ENCODE measurements at places on chromosomes 2 and 18.
A peak's percentile ranks its signal among the peaks of the same experiment; 100 is the strongest.

DNA sequence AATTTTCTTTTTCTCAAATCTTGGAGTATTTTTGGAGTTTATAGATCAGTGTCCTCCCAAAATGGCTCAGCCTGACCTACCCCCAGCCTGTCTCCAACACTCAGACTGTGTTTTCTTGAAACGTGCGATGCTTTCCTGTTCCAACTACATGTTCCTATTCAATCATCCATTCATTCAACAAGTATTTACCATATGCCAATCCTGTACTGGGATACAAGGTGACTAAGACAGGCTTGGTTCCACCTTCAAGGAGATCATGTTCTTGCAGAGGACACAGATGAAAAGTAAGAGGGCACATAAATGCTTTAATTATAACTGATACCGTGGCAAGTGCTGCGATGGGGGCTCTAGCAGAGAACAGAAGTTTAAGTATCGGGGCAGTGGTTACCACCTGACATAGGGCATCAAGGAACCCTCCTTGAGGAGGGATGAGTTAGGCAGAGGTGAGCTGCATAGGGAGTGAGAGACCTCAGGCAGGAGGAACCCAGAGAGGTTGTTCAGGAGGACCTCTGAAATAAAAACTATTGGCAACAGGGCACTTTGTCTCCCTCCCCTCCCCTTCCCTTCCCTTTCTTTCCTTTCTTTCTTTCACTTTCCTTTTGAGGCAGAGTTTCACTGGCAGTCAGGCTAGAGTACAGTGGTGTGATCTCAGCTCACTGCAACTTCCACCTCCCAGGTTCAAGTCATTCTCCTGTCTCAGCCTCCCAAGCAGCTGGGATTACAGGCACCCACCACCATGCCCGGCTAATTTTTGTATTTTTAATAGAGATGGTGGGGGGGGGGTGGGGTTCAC is 469.0 kb downstream of the EPHA4 start:
- DNase-seq = no peak

GRCh38 chr18:62526098-62527025 is 3.5 kb downstream of the ZCCHC2 start:
- peak; percentile 57 for DNase-seq

- DNase-seq = no peak
Measured at GRCh38 chr18:7684966-7685365, 117.8 kb downstream of the PTPRM start.

DNA sequence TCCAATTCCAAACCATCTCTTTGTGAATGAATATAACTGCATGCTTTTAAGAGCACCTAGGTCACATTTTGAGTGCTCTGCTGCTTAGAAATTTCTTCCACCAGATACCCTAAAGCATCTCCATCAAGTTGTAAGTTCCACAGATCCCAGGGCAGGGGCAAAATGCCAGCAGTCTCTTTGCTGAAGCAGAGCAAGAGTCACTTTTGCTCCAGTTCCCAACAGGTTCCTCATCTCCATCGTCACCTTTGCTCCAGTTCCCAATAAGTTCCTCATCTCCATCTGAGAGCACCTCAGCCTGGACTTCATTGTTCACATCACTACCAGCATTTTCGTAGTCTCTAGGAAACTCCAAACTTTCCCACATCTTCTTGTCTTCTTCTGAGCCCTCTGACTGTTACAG is 116.7 kb upstream of the ALKAL2 start:
- no peak for DNase-seq
